Motor neuron (in vitro differentiated cells): ENCODE measurements at places on chromosomes 1 and 21. TPM values are rescaled to one million over a fixed set of nuclear protein-coding genes. Genes with fewer than 3 reads are reported as not detected.

SLAMF8 gene
- not detected in 2 replicates for total RNA-seq

KRTAP7-1 gene
- not detected in 2 replicates for total RNA-seq

GNG12 gene
- total RNA-seq: 11.7 and 12.0 TPM in 2 replicates

CEPT1 gene
- 28.7 and 30.8 TPM in 2 replicates for total RNA-seq

DNA sequence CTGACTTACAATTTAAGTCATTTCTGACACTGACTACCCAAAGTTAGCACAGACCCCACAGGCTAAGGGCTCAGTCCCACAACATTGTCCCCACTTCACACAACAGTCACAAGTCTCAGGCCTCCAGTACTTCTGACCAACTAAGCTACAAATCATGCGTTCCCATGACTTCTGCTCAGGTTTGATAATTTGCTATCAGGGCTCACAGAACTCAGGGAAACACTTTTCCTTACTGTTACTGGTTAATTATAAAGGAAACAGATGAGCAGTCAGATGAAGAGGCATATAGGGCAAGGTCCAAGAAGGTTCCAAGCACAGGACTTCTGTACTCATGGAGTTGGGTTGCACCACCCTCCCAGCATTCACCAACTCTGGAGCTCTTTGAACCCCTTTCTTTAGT is 151.2 kb upstream of the TNR start:
- no peak for ATAC-seq

- no peak for ATAC-seq
Measured at GRCh38 chr1:9093581-9093980, 24.1 kb upstream of the SLC2A5 start.
